Pulmonary artery endothelial cell (primary cell): ENCODE measurements at places on chromosomes 1 and 21. TPM values are rescaled to one million over a fixed set of nuclear protein-coding genes. Genes with fewer than 3 reads are reported as not detected.
A peak's percentile ranks its signal among the peaks of the same experiment; 100 is the strongest.

- DNase-seq: no peak
Measured at GRCh38 chr1:12634156-12634555, 9.7 kb upstream of the AADACL4 start.

DNA sequence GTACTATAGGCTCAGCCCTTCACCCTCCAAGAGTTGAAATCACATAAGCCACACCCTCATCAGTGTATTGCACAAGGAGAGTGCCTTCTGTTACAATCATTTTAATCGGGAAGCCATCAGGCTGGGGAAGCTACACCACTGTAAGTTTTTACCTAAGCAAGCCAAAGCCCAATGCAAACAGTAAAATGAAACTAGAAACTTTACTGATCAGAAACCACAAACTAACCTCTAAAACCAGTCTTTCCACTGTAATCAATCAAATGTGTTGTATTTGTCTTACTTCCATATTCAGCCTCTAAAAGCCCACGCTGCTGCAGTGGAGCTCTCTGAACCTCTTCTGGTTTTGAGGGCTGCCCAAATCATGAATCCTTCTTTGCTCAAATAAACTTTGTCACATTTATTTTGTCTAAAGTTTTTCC is 26.2 kb downstream of the CAPN8 start:
- DNase-seq: no peak

- no peak for DNase-seq
Measured at GRCh38 chr21:41636636-41637630, 129.0 kb upstream of the TMPRSS2 start.

- no peak for DNase-seq
Measured at GRCh38 chr1:175192111-175192629, 406 bp downstream of the KIAA0040 start.

DNA sequence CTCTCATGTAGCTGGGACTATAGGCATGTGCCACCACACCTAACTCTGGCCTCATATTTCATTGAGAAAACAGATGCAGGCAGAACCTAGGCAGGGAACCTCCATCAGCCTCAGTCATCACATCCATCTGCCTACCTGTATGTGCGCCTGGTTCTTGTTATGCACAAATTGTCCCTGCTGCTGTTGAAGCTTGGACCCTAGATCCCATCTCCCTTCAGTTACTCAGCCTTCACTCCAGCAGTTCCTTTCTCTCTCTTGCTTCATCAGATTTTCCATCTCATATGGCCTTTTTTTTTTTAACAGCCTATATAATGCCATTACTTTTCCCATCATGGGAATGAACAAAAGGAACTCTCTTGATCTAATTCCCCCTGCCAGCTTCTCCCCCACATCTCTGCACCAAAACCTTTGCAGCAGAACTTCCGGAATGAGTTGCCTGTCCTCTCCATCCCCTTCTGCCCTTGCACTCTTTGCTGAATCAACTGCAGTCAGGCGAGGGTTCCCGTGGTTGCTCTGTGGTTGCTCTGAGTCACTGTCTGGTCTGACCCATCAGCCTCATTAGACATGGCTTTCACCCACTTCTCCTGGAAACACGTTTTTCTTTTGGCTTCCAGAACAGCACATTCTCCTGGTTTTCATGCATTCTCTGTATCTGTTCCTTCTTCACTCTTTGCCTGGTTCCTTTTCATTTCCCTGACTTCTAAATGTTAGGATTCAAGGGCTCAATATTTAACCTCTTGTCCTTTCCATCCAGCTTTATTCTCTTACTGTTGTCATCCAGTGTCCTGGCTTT is 41.5 kb downstream of the UBE4B start:
- DNase-seq: peak; percentile 32

- no peak for DNase-seq
Measured at GRCh38 chr1:153152481-153152880, 1.8 kb upstream of the SPRR2G start.

Gene SCYL3
- 5.7 and 8.7 TPM in 2 replicates for total RNA-seq

Gene F3
- 2.0 and 2.1 TPM in 2 replicates for total RNA-seq

Gene KIFAP3
- total RNA-seq: 16.4 and 19.5 TPM in 2 replicates

Gene CSF3R
- total RNA-seq: not detected in 2 replicates

Gene HIPK1
- total RNA-seq: 34.8 and 42.7 TPM in 2 replicates
